EL (cell line): ENCODE measurements at places on chromosomes 3 and 15.

DNA sequence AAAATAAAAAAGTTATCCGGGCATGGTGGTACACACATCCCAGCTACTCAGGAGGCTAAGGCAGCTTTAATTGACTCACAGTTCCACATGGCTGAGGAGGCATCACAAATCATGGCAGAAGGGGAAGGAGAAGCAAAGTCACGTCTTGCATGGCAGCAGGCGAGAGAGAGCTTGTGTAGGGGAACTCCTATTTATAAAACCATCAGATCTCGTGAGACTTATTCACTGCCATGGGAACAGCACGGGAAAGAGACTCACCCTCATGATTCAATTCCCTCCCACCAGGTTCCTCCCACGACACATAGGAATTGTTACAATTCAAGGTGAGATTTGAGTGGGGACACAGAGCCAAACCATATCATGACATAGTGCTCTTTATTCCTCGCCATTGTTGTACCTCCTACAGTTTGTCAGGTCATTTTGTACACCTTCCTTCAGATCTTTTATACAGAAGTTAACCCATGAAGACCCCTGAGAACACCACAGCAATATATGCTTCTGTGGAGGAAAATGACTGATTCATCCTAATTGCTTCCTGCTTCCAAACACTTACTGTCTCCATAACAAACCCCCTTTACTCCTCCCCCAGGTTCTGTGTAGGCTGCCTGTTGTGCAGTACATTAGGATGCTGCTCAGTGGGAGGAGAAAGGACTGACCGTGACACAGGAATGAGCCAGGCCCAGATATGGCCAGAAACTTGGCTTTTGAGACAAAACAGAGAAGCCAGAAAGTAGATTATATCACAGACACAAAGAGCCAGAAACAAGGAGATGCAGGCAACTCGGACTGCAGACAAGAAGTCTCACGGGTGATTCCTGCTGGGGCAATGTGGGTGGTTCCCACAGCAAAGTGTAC lies 67.9 kb upstream of the HEG1 start:
- peak; percentile 51 for DNase-seq

- no peak for DNase-seq
Measured at GRCh38 chr15:28265334-28266019, 56.5 kb downstream of the HERC2 start.

DNA sequence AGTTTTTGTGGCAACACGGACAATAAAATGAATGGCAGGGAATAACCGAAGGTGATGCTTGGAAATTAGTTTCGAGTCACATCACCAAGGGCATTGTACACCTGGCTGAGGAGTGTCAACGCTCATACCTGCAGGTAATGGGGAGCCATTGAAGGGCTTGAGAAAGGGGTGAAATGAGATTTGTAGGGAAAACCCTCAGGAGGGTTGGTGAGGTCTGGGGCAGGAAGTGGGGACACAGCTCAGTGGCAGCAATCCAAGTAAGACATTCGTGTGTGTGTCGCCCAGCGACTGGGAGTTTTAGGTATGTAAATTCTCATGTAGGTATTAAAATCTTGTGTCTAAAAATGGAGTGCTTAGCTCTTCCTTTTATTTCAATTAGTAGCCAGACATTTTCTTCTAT lies 14.3 kb downstream of the PARP14 start:
- DNase-seq = no peak

DNA sequence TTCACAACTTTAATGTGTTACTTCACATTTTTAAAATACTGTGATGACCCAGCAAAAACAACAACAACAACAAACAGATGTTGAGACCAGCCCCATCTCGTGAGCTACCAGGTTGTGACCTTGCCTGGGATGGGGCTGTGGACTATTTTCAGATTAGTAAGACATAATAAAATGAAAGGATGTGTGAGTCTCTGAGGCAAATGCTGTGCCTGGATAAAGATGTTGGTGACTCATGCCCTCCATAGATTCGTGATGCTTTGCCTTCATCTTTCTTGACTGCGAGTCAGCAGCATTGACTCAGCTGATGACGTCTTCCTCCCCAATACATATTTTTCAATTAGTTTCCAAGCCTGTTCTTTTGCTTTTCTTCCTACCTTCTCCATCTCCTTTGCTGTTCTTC lies 453.0 kb upstream of the CFAP20DC start:
- peak; percentile 69 for DNase-seq

GRCh38 chr3:149545049-149545448 lies 70.6 kb downstream of the TM4SF4 start:
- no peak for DNase-seq

GRCh38 chr15:83082730-83083386 lies 15.8 kb upstream of the BTBD1 start:
- DNase-seq = no peak

DNA sequence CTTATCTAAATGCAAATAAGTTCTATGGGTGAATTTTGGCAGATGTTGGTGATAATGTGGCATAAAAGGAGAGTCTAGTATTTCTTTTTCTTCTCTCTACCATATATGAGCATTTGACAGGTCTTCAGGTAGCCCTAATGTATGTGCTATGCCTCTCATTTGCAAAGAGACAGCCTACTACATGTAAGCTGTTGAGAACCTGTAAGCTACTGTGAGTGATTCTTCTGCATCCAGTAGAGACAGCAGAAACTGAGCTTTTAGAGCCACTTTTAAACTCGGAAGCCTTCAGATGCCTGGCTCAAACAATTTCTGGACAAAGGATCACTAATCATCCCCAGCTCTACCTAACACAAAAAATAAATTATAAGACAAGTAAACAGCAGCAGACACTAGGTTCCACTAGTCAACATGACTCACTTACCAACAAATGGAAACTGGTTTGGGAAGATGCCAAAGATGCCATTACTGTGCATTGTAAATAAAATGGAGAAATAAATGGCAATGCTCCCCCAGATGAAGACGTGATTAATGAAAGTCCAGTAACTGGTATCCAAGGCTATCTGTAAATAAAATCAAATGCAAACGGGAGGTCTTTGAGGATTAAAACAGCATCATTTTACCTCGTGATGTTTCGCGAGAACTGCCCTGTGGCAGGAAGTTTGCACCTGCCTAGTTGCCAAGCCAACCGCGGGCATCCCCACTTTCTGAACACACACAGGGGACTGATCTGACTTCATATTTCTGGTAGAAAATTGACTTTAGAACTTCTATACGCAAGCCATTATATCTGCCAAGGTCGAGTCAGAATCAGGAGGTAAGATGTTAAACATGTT lies 245.3 kb downstream of the DTWD1 start:
- DNase-seq = peak; percentile 41

- peak; percentile 87 for DNase-seq
Measured at GRCh38 chr3:195546130-195546560, 3.0 kb upstream of the PPP1R2 start.

DNA sequence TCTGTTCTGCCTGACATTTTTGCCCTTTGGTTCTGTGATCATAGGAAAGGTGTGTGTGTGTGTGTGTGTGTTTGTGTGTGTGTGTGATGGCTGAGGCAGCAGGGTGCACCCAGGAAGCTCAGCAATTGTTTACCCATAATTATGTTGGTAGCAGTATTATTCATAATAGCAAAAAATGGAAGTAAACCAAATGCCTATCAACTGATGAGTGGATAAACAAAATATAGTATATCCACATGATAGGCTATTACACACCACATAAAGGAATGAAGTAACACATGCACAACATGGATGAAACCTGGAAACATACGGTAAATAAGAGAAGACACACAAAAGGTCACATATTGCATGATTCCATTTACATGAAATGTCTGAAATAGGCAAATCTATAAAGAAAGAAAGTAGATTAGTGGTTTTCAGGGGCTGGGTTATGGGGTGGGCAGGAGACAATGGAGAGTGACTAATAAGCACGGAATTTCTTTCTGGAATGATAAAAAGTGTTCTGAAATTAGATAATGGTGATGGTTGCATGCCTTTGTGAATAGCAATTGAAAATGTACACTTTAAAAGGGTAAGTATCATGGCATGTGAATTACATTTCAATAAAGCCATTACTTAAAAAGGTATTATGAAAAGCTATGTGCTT lies 167.2 kb downstream of the POLR2M start:
- DNase-seq = peak; percentile 90

DNA sequence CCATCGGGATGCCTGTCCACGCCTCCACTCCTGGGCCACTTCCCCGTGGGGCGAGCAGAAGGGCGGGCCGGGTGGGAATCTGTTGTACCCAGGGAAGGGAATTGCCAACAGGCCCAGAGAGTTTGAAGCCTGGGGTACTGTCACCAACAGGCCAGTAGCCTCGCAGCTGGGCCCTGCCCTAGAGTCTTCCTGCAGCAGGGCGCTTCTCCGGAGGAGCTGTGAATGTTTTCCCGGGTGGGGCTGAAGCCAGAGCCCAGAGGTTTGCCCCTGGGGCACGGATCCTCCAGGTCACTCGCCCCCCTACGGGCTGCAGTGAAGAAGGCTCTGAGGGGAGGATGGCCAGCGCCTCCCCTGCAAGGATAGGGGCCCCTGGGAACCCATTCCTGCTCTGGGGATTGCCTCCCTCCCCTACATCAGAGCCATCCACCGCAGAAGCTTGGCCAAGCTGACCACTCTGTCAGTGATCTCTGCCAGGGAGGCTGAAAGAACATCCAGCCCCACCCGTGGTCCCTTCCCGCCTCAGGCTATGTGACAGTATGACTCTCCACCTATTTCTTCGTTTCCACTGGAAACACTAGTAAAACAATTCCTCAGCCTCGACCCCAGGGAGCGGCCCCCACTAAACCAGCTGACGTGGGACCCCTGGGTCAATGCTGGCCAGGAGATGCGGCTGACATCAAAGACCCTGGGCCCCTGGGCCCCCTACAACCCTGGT lies 16.8 kb downstream of the CIDEC start:
- no peak for DNase-seq

DNA sequence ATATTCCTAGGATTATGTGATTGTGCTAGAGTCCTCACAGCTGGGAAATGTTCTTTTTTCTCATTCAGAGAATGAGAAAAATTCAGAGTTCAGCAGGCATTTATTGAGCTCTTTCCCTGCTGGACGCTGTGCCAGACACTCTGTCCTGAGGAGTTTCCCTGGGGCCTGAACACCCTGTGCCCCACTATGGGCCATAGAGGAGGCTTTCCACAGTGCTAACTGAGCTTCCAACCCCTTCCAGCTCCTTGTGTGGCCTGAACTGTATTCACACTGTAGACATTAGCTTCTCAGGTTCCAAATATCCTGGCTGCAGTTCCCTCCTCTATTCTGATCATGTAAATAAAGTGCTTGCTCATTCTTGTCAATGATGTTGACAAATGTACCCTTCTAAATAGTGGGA lies 10.0 kb downstream of the ABHD2 start:
- no peak for DNase-seq

DNA sequence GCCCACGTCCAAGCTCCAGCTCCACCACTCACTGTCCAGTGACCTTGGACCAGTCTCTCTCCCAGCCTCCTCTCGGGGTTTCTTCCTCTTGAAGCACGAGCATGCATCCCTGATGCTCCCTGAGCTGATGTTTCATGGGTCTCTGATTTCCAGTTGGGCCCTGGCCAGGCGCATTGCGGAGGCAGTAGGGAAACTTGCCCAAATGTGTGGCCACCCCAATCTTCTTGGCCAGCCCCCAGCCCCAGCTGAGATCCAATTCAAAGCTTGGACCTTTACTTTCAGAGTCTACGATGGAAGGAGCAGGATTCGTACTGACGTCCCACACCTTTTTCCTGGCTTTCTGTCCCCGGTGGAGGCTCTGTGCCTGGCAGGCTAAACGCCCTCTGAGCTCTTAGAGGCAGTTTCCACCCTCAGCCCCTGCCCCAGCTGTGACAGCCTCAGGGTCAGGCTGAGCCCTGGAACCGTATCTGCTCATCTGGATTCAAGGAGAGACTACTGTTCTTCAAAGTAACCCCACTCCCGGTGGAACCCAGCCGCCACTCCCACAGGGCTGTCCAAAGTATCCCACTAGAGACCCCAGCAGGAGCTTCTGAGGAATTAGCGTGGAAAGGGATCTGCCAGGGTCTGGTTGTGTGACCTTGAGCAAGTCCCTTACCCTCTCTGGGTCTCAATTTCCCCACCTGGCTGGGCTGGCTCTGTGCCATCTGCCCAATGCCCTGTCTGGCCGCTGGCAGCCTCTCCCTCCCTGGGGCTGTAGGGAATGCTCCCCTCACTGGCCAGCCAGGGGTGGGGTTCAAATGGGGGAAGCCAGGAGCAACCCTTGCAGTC lies 37.4 kb downstream of the CPN2 start:
- no peak for DNase-seq

GRCh38 chr15:41876007-41876406 lies 17.8 kb downstream of the SPTBN5 start:
- no peak for DNase-seq

- no peak for DNase-seq
Measured at GRCh38 chr15:65953622-65954021, 84.3 kb downstream of the RAB11A start.

- no peak for DNase-seq
Measured at GRCh38 chr3:187902936-187903335, 157.7 kb upstream of the BCL6 start.

DNA sequence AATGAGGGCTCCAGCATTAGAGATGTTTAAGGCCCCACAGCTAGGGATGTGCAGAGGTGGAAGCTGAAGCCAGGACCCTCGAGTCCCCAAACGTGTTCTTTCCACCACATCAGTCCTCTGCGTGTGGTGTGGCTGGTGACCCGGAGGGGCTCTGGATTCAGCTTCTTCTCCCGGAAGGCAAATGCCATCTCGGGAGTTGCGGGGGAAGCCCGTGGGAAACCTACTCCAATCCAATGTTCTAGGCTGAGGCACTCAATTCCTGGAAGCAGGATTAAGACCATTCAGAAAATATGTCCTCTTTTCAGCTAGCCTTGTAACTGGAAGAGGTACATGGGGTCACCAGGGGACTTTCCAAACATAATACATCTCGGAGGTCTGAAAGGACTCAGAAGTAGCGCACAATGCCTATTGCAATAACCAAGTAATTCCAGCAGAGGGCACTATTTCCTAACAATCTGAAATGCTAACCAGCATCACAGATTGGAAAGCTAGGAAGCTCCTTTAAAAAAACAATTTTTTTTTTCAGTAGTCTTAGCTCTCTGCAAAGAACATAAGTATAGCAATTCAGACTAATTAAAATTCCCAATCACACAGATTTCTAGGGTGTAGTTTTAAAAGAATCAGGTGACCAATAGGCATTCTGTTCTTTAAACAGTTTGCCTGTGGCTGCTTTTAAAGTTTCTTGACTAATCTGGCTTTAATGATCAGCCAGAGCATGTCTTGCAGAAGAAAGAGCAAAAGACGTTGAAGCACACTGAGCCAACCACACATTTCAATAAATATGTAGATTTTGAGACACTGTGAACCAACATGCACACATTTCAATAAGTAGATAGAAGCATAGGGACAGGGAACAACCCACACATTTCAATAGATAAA lies 36.1 kb downstream of the BNC1 start:
- DNase-seq = peak; percentile 68

- no peak for DNase-seq
Measured at GRCh38 chr3:164360738-164361406, 717.4 kb downstream of the SI start.

- peak; percentile 56 for DNase-seq
Measured at GRCh38 chr15:56821721-56822425, 88.6 kb upstream of the ZNF280D start.

GRCh38 chr15:101024706-101025500 lies 105.7 kb downstream of the LRRK1 start:
- no peak for DNase-seq

DNA sequence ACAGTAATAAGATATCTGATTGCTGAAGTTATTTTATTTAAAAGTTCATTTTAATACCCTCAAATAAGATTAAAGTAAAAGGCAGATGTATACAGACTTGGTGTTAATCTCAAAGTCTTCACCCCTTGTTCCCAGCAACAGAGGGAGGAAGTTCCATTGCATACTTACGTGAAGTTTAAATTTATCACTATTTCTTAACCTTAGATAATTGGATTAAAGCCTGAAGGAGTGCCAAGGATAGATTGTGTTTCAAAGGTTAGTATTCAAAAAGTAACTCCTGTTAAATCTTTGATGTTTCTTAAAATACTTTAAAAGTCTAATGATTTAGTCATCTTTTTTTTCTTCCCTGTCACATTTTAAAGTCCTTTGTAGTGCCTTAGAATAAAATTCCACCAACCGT lies 39.3 kb downstream of the ATP1B3 start:
- no peak for DNase-seq
